ENCODE measurements at places on chromosomes 7 and 10.

DNA sequence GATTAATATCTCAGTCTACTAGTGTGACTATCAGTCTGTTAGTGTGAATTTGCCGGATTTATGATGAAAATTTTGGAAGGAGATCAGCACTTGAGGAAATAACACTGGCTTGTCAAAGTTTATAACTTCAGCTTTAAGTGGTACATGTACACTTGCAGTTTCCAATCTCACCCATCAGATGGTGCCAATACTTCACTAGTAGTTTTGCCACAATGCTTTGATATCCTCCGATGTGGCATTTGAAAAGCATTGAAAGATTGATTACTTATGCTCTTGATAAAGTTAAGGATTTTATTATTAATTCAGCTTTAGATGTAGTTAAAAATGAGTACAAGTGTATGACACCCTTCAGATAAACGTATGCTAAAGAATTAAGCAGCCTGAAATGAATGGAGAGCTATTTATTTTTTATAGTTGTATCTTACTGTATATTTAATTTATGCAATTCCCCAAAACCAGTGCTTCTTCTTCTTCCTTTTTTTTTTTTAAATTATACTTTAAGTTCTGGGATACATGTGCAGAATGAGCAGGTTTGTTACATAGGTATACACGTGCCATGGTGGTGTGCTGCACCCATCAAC, 98.2 kb downstream of the ANLN start:
- peak; percentile 77 for DNase-seq

DNA sequence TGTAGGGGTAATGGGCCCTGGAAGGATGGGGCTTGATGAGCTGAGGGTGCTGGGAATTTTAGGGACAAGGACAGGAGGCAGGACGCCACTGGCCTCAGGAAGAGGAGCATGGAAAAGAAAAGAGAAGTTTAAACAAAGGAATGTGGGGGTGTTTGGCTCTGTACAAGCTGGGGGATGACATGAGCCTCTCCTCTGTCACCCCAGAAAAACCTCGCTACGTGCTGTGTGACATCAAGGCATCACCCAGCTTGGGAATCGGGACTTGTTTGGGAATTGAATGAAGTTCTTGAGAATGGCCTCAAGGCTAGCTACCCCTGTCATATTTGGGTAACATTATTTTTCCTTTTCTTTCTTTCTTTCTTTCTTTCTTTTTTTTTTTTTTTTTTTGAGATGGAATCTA, 47.7 kb upstream of the HSPB1 start:
- no peak for DNase-seq

GRCh38 chr10:103784089-103784488, 71.3 kb downstream of the SH3PXD2A start:
- no peak for DNase-seq

GRCh38 chr10:122516734-122517133, 43.8 kb upstream of the DMBT1 start:
- DNase-seq = no peak

GRCh38 chr10:110445871-110446270, 51.8 kb upstream of the DUSP5 start:
- DNase-seq = no peak

DNA sequence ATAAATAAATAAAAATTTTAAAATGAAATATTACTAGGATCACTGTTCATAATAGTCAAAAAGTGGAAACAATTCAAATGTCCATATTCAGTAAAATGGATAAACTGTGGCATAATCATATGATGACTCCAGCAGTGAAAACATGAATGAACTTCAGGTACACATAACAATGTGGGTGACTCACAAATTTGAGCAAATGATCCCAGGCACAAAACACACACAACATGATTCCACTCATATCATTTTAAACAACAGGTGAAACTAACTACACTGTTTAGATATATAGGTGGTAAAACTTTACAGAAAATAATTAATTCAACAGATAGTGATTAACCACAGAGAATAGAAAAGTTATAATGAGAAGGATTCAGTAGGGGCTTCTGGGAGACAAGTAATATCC, 14.7 kb upstream of the SAMD8 start:
- peak; percentile 70 for DNase-seq

GRCh38 chr10:92538231-92538958, 35.5 kb downstream of the IDE start:
- no peak for DNase-seq

GRCh38 chr10:29486433-29486832, 148.3 kb downstream of the SVIL start:
- DNase-seq = no peak

- no peak for DNase-seq
Observed at GRCh38 chr10:24519950-24520349, 203.7 kb downstream of the ARHGAP21 start.

GRCh38 chr10:86399514-86399878, 32.9 kb upstream of the GRID1 start:
- DNase-seq = no peak

GRCh38 chr10:89120931-89121763, 86.0 kb downstream of the CH25H start:
- no peak for DNase-seq

- no peak for DNase-seq
Observed at GRCh38 chr7:88167223-88167622, 52.6 kb downstream of the SRI start.

- no peak for DNase-seq
Observed at GRCh38 chr10:71306979-71307378, 12.1 kb upstream of the SLC29A3 start.

GRCh38 chr7:141631525-141631924, 70.4 kb downstream of the DENND11 start:
- no peak for DNase-seq
